ENCODE measurements at places on chromosomes 7 and 10.
A peak's percentile ranks its signal among the peaks of the same experiment; 100 is the strongest.

- DNase-seq = no peak
These were observed 200.6 kb downstream of the PTPRN2 start for GRCh38 chr7:158386866-158387545.

DNA sequence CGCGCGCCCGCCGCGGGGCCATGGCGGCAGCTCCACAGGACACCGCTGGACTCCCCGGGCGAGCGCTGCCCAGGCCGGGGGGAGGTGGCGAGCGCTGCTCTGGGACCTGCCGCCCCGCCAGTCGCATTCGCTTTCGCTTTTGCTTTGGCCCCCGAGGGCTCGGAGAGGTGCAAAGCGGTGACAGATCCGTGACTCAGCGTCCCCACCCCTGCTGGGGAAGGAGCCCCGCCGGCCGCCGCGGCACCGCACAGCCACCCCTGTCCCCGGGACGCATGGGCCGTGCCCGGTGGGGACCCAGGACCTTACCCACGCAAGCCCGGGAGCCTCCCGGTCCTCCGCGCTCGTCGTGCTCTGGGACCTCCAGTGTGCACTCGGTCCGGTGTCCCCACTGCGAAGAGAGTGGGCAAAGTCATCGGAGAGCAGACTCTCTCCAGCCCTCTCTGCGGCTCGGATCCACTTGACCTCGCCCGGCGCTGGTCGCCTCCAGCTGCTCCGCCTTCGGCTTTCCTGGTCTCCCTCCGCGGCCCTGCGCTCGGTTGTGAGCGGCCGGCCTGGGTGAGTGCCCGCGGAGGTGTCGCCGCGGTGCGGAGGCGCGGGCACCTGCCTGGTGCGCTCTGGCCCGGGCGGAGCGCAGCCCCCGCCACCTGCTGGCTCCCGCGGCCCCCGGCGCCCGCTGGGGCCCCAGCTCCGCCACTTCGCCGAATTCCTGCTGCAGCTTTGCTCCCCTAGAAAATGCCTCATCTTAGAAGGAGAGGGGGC lies at the start of gene IL15RA:
IL15RA (minus strand) TSS at position 73 of the 759 bp plus-strand sequence; CDS start at position 22, 51 bp downstream.
- peak; percentile 71 for DNase-seq

GRCh38 chr7:149500910-149501309 lies 3.3 kb upstream of the ZNF746 start:
- DNase-seq = no peak

DNA sequence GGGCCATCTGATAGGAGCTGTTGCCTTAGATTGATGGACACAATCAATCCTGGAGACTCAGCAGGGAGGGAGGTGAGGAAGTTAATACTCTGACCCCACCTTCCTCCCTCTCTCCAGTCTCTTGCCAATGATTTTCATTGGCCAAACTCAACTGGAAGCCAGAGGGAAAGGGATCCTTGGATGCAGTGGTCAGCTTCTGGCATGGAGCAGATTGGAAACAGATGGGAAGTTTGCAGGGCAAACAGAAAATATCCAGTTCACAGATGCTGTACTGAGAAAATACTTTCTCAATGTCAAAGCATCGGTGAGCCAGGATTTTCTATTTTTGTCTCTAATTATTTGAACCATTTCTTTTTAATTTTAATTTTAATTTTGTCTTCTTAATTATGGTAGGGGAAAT lies 170.8 kb downstream of the BBS9 start:
- no peak for DNase-seq

DNA sequence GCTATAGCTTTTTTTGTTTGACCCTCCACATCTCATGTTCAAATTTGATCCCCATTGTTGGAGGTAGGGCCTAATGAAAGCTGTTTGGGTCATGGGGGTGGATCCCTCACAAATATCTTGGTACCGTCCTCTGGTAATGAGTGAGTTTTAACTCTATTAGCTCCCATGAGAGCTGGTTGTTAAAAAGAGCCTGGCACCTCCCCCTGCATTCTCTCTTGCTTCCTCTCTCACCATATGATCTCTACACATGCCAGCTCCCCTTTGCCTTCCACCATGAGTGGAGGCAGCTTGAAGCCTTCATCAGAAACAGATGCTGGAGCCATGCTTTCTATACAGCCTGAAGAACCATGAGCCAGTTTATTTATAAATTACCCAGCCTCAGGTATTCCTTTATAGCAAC lies 43.0 kb upstream of the IMMP2L start:
- no peak for DNase-seq

DNA sequence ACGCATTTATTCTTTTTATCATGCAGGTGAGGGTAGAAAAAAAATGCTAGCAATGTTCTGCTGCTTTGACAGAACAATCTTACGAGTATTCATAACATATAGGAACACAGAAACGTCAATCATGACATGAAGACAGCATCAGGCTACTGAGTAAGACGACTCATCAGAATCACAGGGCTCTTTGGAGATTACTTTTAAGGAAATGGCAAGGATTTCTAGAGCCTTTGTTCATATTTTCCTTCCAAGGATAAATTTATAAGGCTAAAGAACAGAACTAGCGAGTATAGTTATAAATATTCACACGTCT lies 39.8 kb upstream of the DNAJC1 start:
- DNase-seq = no peak

- DNase-seq = no peak
These were observed 2.1 kb upstream of the CUL2 start for GRCh38 chr10:35091994-35092790.

GRCh38 chr7:17233603-17234002 lies 64.8 kb upstream of the AHR start:
- peak; percentile 56 for DNase-seq
